ENCODE measurements at places on chromosomes 3 and 15. TPM values are rescaled to one million over a fixed set of nuclear protein-coding genes. Genes with fewer than 3 reads are reported as not detected.

The RAB8B gene
- total RNA-seq, result 39.0 TPM

The PROS1 gene
- total RNA-seq, result 12.5 TPM

The IMPG2 gene
- total RNA-seq, result 0.24 TPM

The GASK1A gene
- total RNA-seq, result 1.1 TPM

The ALDH1A2 gene
- total RNA-seq, result 2.7 TPM

The CACNA2D2 gene
- 0.08 TPM for total RNA-seq

The TRIM42 gene
- total RNA-seq, result not detected

The PIK3R4 gene
- 29.3 TPM for total RNA-seq

The ARGFX gene
- total RNA-seq, result not detected

The BFSP2 gene
- total RNA-seq, result not detected

The CHRNA3 gene
- not detected for total RNA-seq

The TMEM45A gene
- 53.7 TPM for total RNA-seq

The TTBK2 gene
- 10.9 TPM for total RNA-seq

The C3orf85 gene
- not detected for total RNA-seq

The TGM4 gene
- not detected for total RNA-seq

The LRRC49 gene
- total RNA-seq, result 23.9 TPM

The PLA2G4D gene
- total RNA-seq, result not detected

The TMC3 gene
- total RNA-seq, result not detected

The NBEAL2 gene
- total RNA-seq, result 7.1 TPM

The HHLA2 gene
- total RNA-seq, result 0.26 TPM

The TRPC1 gene
- 12.5 TPM for total RNA-seq

The CLDN16 gene
- not detected for total RNA-seq

The CCNB2 gene
- 36.6 TPM for total RNA-seq

The NLGN1 gene
- total RNA-seq, result 1.4 TPM

The INAFM2 gene
- 10.7 TPM for total RNA-seq

The ACAN gene
- 0.13 TPM for total RNA-seq

The OCA2 gene
- 0.16 TPM for total RNA-seq

Data from epithelial cell of alveolus of lung (primary cell).